ENCODE measurements at places on chromosomes 2 and 18.

GRCh38 chr2:24049485-24050021, at the start of gene FKBP1B:
TSS of gene FKBP1B (plus strand) at chr2:24049741. CDS start at chr2:24049850, 109 bp downstream.
- peak; percentile 4 for DNase-seq

GRCh38 chr2:86123328-86123925, 17.4 kb downstream of the PTCD3 start:
- no peak for DNase-seq

DNA sequence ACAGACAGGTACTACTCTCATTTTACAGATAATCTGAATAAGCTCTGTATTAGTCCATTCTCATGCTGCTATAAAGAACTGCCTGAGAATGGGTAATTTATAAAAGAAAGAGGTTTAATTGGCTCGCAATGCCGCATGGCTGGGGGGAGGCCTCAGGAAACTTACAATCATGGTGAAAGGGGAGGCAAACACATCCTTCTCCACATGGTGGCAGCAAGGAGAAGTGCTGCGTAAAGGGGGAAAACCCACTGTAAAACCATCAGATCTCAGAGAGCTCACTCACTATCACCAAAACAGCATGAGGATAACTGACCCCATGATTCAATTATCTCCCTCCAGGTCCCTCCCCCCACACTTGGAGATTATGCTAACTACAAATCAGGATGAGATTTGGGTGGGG, 254.4 kb downstream of the KCNE4 start:
- no peak for DNase-seq

DNA sequence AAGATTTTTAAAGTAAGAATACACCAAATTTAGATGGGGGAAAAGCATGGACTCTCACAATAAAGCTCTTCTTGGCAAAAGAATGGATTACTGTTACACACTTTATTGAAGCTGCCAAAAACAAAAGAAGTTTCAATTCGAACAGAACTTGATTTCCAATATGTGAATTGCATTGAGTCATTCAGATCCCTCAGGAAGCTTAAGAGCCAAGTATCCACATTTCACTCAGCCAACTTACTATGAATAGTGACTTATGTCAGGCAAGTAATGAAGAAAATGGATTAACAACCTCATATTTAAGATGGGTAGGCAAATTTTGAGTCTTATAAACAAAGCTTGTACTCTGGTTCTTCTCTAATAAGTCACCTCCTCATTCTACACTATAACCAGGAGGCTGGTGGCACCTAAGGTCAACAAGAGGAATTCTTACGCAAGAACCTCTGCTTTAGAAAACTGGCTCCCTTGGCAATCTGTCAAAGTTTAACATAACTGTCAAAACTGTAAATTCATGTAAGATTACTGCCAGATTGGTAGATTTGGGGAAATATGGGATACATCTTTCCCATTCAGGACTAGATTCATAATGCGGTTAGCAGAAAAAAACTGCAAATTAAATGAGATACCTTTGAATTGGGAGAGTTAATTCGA, 6.0 kb downstream of the HADHA start:
- no peak for DNase-seq

- no peak for DNase-seq
Observed at GRCh38 chr2:113061241-113061640, 2.2 kb downstream of the IL36RN start.

DNA sequence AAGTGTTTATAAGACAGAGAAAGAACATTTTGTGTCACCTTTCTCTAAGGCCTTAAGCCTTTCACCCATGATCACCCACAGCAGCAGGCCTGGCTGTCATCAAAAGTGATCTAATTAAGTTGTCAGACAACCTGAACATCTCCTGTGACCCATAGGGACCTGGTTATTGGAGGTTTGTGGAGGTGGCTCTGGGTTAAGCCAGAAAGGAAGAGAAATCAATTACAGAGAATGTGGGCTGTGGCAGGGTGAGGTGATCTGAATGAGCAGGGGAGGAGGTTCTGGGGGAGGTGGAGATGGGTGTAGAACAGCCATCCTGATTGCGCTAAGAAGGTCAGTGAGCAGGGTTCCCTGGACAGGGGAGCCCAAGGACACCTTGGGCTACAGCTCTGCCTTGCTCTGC, 170.8 kb downstream of the FSHR start:
- no peak for DNase-seq

Measured in NCI-H2029 (cell line).